T-cell (primary cell): ENCODE measurements at places on chromosomes 12 and 14.
A peak's percentile ranks its signal among the peaks of the same experiment; 100 is the strongest.

GRCh38 chr12:78155546-78155945 is 324.9 kb downstream of the NAV3 start:
- H3K27me3 ChIP-seq, result no peaks in the 10 kb centered on the region
- H3K4me3 ChIP-seq, result no peak overlapping the region
- H3K36me3 ChIP-seq, result no peaks in the 10 kb centered on the region
- DNase-seq, result no peak
- H3K4me1 ChIP-seq, result no peaks in the 10 kb centered on the region

- no peak overlapping the region for H3K27ac ChIP-seq
- H3K27me3 ChIP-seq, result no peaks in the 10 kb centered on the region
- no peak for DNase-seq
- no peak overlapping the region for H3K4me3 ChIP-seq
- H3K36me3 ChIP-seq, result no peaks in the 10 kb centered on the region
Observed at GRCh38 chr12:74441872-74442271, 95.8 kb upstream of the ATXN7L3B start.

GRCh38 chr12:80643961-80644360 is 63.5 kb upstream of the MYF6 start:
- DNase-seq, result no peak
- H3K27ac ChIP-seq, result no peak overlapping the region
- no peaks in the 10 kb centered on the region for H3K27me3 ChIP-seq
- no peak overlapping the region for H3K4me3 ChIP-seq

- H3K27ac ChIP-seq, result no peak overlapping the region
- H3K27me3 ChIP-seq, result peaks cover 5% of the 10 kb centered on the region
- no peak overlapping the region for H3K4me3 ChIP-seq
Observed at GRCh38 chr14:22666203-22666893, 22.2 kb upstream of the OR6J1 start.

- no peak overlapping the region for H3K4me3 ChIP-seq
- no peaks in the 10 kb centered on the region for H3K36me3 ChIP-seq
- no peak for DNase-seq
- H3K27ac ChIP-seq, result no peak overlapping the region
Observed at GRCh38 chr12:54191126-54191525, 2.3 kb upstream of the SMUG1 start.

GRCh38 chr12:97177481-97177880 is 270.4 kb downstream of the NEDD1 start:
- no peak overlapping the region for H3K4me3 ChIP-seq
- no peak for DNase-seq
- no peaks in the 10 kb centered on the region for H3K4me1 ChIP-seq
- no peaks in the 10 kb centered on the region for H3K27me3 ChIP-seq
- no peaks in the 10 kb centered on the region for H3K36me3 ChIP-seq

- H3K27me3 ChIP-seq, result no peaks in the 10 kb centered on the region
- no peak overlapping the region for H3K27ac ChIP-seq
- no peaks in the 10 kb centered on the region for H3K36me3 ChIP-seq
- no peak overlapping the region for H3K4me3 ChIP-seq
- peaks cover 10% of the 10 kb centered on the region for H3K4me1 ChIP-seq
- DNase-seq, result no peak
Observed at GRCh38 chr12:68038650-68039049, 49.4 kb downstream of the IFNG-AS1 start.

DNA sequence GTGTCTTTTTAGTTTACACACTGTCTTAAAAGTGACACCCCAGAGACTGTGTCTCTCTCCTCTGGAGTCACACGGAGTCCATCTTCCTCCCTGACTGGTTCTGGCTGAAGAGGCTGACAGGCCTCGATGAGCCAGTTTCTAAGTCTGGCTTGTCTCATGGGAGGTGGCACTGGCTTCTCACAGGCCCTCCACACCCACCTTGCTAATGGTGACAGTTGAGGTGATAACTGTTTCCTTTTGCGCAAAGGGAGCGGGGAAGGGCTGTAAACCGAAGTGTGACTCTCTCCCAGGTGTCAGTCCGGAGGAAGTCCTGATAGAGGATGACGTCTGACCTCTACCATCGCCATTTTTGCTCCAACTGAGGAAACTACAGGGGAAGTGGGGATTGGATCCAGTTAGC is 30.2 kb downstream of the KCTD10 start:
- H3K27ac ChIP-seq, result no peak overlapping the region
- DNase-seq, result no peak
- H3K4me3 ChIP-seq, result no peak overlapping the region
- H3K4me1 ChIP-seq, result peaks cover 8% of the 10 kb centered on the region
- H3K27me3 ChIP-seq, result no peaks in the 10 kb centered on the region
- peaks cover 42% of the 10 kb centered on the region for H3K36me3 ChIP-seq

GRCh38 chr12:51825216-51825615 is 23.3 kb downstream of the FIGNL2 start:
- H3K27me3 ChIP-seq, result no peaks in the 10 kb centered on the region
- no peak overlapping the region for H3K4me3 ChIP-seq

- H3K36me3 ChIP-seq, result peaks cover 76% of the 10 kb centered on the region
- no peak overlapping the region for H3K4me3 ChIP-seq
- DNase-seq, result no peak
- peaks cover under 1% of the 10 kb centered on the region for H3K4me1 ChIP-seq
- H3K27me3 ChIP-seq, result no peaks in the 10 kb centered on the region
Observed at GRCh38 chr14:99462210-99462609, 18.4 kb downstream of the SETD3 start.

GRCh38 chr12:92065018-92065499 is 80.6 kb downstream of the BTG1 start:
- H3K36me3 ChIP-seq, result no peaks in the 10 kb centered on the region
- H3K4me3 ChIP-seq, result no peak overlapping the region
- peak; percentile 41 for DNase-seq
- no peaks in the 10 kb centered on the region for H3K27me3 ChIP-seq

DNA sequence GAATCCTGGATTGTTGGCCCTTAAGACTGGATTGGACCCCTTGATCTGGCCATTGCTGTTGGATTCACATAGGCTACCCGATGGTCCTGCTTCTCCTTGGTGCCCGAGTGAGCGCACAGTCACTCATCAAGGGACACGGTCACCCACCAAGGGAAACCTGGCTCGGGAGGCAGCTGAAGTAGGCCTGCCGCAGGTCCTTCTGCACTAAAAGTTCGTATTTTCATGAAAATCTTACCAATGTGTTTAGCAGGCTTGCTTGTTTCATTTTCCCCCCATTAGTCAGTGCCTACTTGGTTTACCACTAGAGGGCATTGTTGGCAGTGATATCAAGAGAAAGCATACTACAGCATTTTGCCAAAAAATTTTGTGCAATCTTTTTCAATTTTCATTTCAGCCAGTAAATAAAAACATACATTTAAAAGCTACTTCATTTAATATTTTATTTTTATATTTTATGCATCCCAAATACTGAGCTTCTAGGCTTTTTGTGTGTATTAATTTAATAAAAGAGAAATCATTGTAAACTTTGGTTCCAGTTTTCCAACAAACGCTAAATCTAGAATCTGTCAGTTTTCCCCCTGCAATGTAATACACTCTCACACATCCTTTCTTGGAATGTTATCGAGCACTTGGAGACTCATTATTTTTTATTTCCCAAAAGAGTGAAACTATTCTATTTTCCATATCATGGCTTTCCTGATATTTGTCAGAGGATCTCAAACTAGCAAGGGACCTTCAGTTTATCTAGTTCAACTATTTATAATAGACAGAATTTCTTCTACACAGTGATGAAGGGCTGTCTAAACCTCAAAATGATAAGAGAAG is 116.7 kb downstream of the LMNTD1 start:
- DNase-seq, result peak; percentile 20
- H3K4me3 ChIP-seq, result no peak overlapping the region
- no peaks in the 10 kb centered on the region for H3K36me3 ChIP-seq
- no peaks in the 10 kb centered on the region for H3K4me1 ChIP-seq
- H3K27ac ChIP-seq, result no peak overlapping the region
- no peaks in the 10 kb centered on the region for H3K27me3 ChIP-seq
